ENCODE measurements at places on chromosomes 3 and 15.

DNA sequence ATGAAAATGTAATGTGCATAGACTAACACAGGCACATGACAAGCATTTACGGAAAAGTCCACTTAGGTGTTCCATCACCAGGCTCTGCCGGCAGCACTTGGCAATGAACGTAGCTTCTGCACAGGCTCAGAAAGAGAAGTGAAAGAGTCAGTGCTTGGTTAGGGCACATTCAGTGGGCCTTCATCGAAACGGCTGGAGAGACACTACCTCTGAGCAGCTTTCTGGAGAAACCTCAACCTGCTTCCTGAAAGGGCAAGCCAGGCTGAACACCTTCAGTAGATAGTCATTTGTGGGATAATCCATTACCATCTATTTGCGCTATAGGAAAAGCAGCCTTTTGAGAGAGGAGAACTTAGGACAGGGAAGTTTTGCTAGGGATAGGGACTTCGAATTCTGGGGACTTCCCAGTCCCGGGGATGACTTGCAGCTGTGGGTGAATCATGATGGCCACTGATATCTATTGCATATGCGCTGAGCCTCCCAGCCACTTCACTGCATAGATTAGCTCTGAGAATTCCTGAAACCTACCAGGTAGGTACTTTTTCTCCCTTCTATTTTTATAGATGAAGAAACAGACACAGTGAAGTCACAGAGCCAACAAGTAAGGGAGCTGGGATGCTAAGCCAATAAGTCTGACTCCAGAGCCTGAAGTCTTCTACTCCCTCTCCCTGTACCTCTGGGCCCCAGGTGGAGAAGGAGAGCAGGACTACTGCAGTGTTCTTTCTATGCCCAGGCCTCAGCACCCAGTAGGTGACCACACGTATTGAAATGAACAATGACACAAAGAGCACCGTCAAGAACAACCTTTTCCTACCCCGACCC lies 4.2 kb upstream of the SH2D7 start:
- no peak for DNase-seq

DNA sequence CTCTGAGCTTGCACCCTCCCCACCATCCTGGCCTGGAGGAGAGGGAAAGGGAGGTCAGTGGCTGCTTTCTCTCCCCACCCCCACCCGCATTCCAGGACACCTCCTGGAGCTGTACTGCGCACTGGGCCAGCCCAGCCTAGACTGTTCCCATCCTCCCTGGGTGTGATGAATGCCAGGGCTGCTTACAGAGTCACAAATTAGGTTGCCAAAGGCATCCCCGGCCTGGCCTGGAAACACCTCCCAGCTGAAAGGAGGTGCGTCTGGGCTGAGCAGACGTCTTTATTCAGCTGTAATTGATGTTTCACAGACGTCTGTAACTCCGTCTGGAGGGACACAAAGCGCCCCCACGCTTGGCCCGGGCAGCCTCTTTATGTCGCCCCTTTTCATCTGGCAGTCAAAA lies 47.6 kb downstream of the RHCG start:
- DNase-seq: no peak

DNA sequence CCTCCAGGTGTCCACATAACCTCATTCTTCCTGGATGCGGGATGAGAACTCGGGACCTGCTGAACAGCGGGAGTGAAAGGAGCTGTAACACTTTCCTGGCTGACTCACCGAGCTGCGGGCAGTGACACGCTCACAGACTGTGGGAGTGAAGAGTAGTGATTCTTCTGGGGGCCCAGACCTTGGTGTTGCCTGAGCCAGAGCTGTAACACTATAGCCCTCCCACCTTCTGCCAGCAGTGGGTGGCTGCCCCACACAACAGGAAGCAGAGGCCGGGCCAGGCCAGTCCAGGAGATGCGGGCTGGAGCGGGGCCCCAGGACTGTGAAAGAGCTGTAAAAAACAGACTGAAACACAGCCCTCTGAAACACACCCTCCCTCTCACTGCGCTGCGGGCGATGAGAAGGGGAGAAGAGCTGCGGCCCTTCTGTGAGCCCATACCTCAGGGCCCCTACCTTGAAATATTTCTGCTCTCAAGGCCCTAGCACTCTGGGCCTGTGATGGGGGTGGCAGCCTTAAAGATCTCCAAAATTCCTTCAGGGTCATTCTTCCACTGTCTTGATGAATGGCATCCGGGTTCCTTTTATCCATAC lies 464.0 kb upstream of the CCDC54 start:
- DNase-seq: no peak

GRCh38 chr3:1726741-1727140 lies 371.9 kb upstream of the CNTN4 start:
- no peak for DNase-seq

GRCh38 chr3:129448186-129448895 lies 8.3 kb downstream of the IFT122 start:
- no peak for DNase-seq

DNA sequence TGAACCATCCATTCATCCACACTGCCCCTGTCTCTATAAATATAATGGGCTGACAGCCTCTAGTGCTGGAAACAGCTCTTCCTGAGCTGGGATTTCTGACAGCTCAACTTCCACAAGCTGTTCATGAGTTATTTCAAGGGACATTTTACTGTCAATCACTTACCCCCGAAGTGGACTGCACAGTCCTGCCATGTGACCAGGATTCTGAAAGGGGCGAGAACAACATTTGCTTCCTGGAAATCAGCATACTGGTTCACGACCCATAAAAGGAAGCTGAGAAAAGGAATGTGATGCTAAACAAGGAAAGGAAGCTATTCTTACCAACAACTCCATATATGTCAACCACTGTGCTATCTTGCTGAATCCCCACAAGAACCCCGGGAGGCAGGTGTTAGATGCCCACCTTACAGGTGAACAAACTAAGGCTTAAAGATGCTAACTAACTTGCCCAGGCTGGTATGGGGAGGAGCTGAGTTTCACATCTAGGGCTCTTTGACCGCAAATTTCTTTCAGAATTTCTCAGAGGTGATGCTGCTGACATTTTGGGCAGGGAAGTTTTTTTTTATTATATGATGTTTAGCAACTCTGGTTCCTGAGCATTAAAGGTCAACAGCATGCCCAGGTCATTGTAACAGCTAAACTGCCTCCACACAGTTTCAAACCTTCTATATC lies 16.5 kb upstream of the REC114 start:
- DNase-seq: no peak

- no peak for DNase-seq
Measured at GRCh38 chr15:51189669-51190385, 95.1 kb upstream of the TNFAIP8L3 start.

DNA sequence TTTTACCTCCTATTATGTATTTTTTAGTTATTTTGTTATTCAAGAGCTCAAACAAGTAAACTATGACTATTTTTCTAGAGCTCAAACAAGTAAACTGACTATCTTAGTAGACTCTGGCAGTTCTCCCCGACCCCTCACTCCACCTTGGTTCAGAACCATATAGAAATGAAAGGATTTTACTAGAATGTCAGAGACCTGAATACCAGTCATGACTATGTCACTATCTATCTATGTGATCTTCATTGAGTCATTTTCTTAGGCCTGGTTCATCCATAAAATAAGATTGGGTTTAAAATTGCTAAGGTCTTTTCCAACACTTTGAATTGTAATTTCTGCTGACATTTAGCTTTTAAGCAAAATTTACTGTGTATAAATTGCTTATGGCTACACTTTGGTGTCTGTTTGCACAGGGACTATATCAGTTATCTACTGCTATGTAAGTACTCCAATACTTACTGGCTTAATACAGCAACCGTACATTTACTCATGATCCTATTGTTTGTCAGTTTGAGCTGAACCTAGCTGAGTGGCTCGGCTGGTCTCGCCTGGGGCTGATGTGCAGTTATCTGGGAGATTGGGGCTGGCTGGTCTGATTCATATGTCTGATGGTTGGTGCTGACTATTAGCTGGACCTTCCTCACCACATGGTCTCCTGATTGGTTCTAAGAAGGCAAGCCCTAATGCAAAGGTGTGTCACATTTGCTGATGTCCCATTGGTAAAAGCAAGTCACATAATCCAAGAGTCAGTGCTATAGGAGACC lies 37.0 kb downstream of the RASA2 start:
- DNase-seq: no peak

DNA sequence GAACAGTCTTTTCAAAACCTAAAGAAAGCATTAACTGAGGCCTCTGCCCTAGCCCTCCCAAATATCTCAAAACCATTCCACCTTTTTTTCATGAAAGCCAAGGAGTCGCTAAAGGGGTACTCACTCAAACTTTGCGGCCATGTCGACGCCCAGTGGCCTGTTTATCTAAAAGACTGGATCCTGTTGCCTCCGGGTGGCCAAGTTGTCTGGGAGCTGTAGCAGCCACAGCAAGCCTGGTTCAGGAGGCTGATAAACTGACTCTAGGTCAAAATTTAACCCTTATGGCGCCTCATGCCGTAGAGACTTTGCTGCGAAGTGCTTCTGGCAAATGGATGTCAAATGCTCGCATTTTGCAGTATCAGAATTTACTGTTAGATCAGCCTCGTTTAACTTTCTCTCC lies 39.5 kb downstream of the ZBTB11 start:
- DNase-seq: no peak

- DNase-seq: no peak
Measured at GRCh38 chr15:26083457-26083856, 220.3 kb upstream of the ATP10A start.

DNA sequence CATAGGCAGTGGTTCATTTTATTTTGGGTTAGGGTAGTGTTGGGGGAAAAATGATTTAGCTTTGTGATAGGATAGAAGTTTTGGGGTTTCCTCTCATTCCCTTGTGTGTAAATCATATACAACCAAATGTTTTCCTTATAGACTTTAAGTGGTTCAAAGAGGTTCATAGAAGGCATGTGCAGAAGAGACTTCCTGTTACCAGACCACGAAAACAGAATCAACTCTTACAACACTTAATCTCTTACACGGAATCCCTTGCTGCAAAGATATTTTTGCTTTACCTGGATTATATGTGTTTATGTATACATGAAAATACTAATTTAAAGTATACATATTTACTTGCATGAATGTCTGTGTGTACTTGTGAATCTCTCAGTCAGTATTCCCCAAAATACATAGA lies 2.9 kb downstream of the TMOD2 start:
- DNase-seq: no peak

GRCh38 chr3:167114619-167115018 lies 265.5 kb downstream of the ZBBX start:
- no peak for DNase-seq

GRCh38 chr15:99925661-99926461 lies 192.6 kb upstream of the LYSMD4 start:
- peak; percentile 81 for DNase-seq

GRCh38 chr3:190709351-190709773 lies 153.1 kb downstream of the GMNC start:
- no peak for DNase-seq

DNA sequence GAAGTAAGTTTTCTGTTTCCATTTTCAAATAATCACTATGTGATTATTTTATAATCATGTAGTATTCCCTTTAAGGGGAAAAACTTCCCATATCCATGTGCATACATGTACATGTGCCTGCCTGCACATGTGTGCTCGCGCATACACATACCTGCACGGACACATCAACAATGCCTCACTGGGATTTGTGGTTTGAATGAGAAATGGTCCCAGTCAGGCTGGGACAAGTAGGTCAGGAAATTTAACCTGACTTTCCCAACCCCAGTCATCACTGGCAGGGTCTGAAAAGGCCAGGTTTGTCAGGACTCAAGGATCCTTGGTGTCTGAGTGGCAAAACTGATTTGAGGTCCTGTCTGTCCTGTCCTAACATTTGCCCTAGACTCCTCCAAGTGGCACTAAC lies 109.3 kb upstream of the MRPS22 start:
- no peak for DNase-seq

DNA sequence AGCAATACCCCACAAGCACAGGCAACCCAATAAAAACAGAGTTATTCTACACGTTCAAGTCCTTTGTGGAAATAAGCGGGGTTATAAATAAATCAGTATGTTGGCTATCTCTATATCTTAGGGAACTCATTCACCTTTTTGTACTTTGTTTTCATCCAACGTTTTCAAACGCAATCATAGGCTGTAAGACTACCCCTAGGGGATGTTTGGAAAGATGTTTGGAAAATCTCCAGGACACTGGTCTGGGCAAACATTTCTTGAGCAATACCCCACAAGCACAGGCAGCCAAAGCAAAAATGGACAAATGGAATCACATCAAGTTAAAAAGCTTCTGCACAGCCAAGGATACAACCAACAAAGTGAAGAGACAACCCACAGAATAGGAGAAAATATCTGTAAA lies 70.1 kb downstream of the CLDN11 start:
- no peak for DNase-seq

DNA sequence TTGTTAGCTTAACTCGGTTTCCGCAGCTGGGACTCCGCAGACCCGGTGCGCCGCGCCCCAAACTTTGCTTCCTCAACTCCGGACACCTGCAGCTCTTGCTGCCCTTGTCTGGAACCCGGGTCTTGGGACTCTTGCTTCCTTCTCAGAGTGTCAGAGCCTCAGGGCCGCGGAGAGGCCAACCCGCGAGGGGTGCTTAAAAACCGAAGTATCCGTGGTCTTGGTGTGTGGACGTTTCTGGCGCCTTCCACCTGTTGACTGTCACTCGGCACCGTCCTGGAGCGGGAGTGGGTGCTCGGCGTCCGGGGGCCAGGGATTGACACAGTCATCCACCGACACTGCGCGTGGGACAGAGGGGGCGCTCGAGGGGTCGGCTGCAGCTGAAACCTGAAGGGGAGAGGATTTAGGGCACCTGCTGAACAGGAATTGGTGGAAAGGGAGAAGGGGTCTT lies 386 bp downstream of the SQOR start:
- DNase-seq: peak; percentile 21

DNA sequence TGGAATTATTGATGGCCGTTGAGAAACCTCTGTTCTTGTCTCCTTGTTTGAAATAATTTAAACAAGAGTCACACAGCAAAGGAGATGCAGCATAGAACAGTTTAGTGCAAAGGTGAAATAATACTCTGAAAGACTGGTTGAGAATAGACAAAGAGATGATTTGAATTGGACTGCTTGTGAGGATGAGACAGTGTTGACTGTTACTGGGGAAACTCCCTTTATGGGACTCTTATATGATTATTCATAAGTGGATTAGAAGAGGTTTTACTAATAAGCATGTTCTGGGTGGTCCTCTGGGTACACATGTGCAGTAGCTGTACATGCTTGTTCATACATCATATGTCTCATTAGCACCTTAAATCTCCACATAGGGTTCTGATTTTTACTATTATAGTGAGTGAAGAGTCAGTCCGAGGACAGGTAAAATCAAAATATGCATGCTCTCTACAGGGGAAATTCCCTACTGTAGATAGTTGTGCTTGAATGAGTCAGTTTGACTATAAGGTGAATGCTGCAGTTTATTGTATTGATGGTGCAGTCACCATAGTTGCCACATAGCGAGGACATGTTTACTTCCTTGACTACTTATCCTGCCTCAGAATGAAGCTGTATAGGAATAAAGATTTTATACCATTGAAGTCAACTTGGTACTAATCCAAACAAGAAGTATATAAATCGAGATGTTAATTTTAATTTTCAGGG lies 498.7 kb downstream of the CNTN6 start:
- no peak for DNase-seq

GRCh38 chr3:41216993-41217392 lies 17.7 kb downstream of the CTNNB1 start:
- DNase-seq: no peak

- no peak for DNase-seq
Measured at GRCh38 chr3:140500473-140500872, 177.4 kb upstream of the TRIM42 start.

- DNase-seq: no peak
Measured at GRCh38 chr15:30985081-30985531, 6.3 kb downstream of the MTMR10 start.

GRCh38 chr3:53773611-53774368 lies 72.4 kb downstream of the CHDH start:
- DNase-seq: no peak

All from stimulated activated naive CD4-positive, alpha-beta T cell (primary cell).